ENCODE measurements at places on chromosomes 1 and 21.

- DNase-seq: no peak
Observed at GRCh38 chr1:213934649-213935048, 53.1 kb upstream of the PROX1 start.

- no peak for DNase-seq
Observed at GRCh38 chr1:24101796-24102586, 9.9 kb downstream of the MYOM3 start.

DNA sequence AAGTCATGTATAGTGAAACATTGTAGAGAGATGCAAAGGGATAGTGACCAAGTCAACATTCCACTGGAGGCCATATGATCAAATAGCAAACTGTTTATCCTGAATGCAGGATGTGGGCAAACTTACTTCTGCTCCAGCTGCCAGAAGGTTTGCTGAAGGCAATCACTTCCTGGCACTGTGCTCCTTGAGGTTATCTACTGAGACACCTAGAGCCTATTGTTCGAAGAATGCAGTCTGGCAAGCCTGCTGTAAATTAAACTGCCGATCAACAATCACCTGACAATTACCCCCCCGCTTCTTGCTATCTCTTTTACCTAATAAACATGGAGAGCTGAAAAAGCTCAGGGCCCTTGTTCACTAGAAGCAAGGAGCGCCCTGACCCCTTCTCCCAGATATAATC is 139.4 kb upstream of the B3GALT2 start:
- no peak for DNase-seq

DNA sequence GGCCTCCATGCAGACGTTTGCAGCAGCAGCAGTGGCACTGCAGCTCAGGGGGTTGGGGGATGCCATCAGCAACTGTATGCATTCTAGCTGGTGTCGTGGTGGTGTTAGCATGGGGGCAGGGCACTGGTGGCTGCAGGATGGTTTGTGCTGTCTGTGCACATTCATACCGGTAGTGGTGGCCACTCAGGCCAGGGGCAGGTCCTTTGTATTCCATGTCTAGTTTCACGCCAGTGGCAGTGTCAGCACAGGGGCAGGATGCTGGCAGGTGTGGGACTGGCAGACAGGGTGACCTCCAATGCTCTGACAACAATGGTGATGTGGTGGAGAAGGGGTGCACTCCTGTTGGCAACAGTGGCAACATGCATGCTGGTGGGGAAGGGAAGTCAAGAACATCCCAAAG is 194.2 kb upstream of the LRRC7 start:
- no peak for DNase-seq

GRCh38 chr1:168235937-168236336 is 10.1 kb downstream of the SFT2D2 start:
- no peak for DNase-seq

GRCh38 chr1:42947117-42947516 is 11.6 kb downstream of the SLC2A1 start:
- no peak for DNase-seq

GRCh38 chr1:235056937-235057336 is 71.7 kb downstream of the TOMM20 start:
- DNase-seq: no peak

GRCh38 chr1:45879885-45880598 is 76.6 kb downstream of the MAST2 start:
- no peak for DNase-seq

- DNase-seq: no peak
Observed at GRCh38 chr21:43988506-43989230, 23.4 kb upstream of the TRAPPC10 start.

- DNase-seq: no peak
Observed at GRCh38 chr1:53075206-53075605, 13.2 kb downstream of the PODN start.

GRCh38 chr1:100035214-100035613 is 65.4 kb downstream of the SLC35A3 start:
- no peak for DNase-seq

DNA sequence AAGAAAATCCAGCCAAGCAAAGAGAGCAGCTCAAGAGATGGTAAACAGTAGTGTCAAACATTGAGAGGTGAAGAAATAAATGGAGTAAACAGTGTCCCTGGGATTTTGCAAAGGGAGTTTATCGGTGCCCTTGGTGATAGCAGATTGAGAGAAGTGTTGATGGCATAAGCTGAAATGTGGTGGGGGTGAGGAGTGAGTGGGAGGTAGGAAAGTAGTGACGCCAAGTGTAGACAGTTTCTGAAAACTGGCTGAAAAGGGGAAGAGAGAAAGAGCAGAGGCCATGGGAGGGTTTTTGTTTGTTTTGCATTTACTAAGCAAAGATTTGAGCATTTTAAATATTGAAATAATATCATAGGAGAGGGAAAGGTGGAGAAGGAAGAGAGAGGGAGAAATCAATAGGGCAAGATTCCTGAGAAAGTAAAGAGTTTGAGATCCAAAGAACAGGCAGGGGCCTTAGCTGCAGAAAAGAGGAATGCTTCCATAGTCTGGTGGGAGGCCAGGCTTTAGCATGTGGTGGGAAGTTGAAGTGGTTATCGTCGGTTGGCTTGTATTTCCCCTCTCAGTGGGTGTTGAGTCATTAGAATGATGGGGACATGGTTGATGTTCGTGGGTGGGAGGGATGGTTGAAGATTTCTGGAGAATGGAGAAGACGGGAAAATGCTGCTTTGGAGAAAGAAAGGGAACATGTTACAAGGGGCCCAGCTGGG is 26.8 kb upstream of the RASAL2 start:
- no peak for DNase-seq

DNA sequence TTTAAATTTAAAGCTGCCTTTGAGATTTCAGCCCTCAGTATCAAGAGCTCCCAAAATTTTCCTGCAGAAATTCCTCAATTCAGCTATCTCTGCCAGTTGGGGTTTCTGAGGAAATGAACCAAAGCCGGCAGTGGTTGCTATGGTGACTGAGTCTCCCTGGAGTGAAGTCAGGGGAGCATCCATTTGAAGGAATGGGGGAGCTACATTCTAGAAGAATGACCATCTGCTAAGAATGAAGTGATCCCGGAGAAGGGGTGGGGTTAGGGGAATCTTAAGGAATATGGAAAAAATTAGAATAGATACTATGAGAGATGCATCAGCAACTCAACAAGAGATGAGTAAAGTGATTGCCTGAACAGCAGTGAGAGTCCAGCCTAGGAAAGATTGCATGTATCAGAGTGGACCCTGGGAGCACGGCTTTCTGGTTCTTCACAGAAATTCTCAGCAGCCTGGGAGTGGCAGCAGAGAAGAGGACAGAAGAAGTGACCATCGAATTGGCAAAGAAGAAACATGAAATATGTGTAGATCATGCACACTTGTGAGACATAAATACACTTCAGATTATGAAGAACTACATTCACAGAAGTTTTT is 94.7 kb downstream of the CHD1L start:
- no peak for DNase-seq

GRCh38 chr1:198942466-198942865 is 303.6 kb downstream of the PTPRC start:
- no peak for DNase-seq

- peak; percentile 20 for DNase-seq
Observed at GRCh38 chr1:55670331-55671082, 455.3 kb upstream of the USP24 start.

GRCh38 chr1:41515131-41515678 is 30.7 kb upstream of the EDN2 start:
- no peak for DNase-seq

DNA sequence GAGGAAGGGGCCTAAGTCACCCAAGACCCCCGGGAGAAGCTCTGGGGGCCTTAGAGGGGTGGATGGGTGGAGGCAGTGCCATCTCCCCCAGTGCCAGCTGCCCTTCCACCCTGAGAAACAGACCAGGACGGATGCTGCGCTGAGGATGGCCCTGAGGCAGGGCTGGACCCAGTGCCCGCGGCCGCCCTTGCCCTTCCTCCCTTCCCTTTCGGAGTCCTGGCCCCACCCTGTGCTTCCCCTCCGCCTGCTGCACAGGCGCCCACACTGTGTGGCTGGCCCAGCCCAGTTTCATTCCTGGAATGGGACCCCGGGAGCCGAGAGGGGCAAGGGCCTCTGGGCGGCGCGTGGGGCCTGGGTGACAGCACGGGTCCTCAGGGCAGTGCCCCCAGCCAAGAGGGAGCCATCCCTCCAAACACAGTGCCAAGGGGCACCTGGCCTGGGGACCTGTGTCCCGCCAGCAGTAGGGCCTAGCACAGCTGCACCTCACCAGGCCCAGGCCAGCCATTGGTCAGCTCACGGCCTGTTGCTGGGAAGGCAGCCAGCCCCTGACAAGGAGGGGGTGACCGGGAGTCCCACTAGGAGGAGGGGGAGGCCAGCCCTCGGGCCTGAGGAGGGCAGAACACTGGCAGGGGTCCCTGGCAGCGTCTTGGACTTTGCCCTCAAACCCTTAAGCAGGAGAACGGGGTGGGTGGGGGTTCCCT is 13.4 kb upstream of the SKI start:
- DNase-seq: no peak

- DNase-seq: no peak
Observed at GRCh38 chr1:243729956-243730355, 120.1 kb downstream of the AKT3 start.

- DNase-seq: no peak
Observed at GRCh38 chr1:1768249-1768992, 9.8 kb downstream of the NADK start.

- DNase-seq: peak; percentile 30
Observed at GRCh38 chr1:108199201-108199691, 897 bp downstream of the SLC25A24 start.

DNA sequence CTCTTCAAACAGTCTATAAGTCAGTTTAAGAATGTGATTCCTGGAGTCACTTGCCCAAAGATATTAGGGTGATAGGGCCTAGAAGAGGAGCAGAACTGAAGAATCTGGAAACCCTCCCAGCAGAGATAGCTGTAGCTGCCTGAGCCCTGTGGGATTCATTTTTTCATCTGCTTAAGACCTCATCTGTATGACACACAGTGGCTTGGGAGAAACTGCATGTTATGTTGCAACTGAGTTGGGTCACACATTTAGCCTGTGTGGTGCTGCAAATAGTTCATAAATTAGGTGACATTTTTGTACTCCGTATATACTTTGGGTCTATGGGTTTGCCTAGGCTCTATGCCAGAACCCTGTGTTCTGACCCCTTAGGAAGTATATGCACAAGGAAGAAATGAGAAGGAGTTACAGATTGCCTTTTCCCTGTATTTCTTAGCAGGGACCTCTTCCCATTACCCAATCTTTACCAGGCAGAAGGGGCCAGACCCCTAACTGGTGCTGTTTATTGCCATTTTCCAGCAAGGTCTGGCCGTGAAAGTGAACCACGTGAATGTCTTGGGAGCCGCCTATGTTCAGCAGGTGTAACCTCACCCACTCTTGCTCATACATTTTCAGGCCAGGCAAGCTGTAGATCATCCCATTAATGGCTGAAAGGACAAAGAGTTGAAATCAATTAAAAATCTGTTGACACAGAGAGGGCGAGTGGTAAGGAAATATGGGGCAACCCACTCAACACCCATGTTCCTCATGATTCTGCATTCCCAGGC is 41.9 kb upstream of the SLC19A2 start:
- DNase-seq: peak; percentile 32

GRCh38 chr1:219174460-219175211 is 958 bp downstream of the LYPLAL1 start:
- DNase-seq: peak; percentile 86

- DNase-seq: peak; percentile 24
Observed at GRCh38 chr1:107964336-107965109, 457 bp downstream of the VAV3 start.

GRCh38 chr1:31747304-31747703 is 16.8 kb downstream of the ADGRB2 start:
- no peak for DNase-seq

- DNase-seq: peak; percentile 51
Observed at GRCh38 chr1:234600418-234601281, 9.3 kb downstream of the IRF2BP2 start.

DNA sequence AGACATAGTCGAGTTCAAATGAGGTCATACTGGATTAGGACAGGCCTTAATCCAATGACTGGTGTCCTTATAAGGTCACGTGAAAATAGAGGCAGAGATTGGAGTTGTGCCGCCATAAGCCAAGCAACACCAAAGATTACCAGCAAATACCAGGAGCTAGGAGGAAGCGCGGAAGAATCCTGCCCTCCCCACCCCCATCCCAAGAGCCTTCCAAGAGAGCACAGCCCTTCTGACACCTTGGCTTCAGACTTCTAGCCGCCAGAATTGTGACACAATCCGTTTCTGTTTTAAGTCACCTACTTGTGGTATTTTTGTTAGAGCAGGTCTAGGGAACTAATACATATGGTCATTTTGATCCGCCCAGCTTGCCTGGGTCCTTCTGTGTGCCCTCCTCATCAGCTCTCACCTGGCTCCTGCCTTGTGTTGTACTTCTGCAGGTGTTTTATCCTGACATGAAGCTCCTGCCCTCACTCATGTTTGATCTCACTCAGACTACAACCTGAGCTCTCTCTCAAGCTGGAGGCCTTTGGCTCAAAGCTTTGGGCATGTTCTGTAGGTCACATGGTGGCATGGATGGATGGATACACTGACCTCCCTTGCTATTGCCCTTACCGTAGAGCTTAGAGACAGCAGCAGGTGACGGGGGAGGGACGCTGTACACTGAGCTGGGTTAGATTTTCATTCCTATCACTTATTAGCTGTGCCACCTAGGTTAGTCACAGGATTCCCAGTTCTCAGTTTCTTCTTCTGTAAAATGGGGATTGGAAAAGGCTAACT is 10.7 kb upstream of the NUAK2 start:
- no peak for DNase-seq

GRCh38 chr1:114310695-114311271 is 157.1 kb upstream of the SYT6 start:
- peak; percentile 22 for DNase-seq

- DNase-seq: peak; percentile 66
Observed at GRCh38 chr1:224864006-224864405, 65.5 kb upstream of the DNAH14 start.

GRCh38 chr1:91754816-91755580 is 131.0 kb downstream of the TGFBR3 start:
- DNase-seq: peak; percentile 91

GRCh38 chr1:22687191-22687590 is 23.4 kb upstream of the EPHB2 start:
- DNase-seq: no peak

DNA sequence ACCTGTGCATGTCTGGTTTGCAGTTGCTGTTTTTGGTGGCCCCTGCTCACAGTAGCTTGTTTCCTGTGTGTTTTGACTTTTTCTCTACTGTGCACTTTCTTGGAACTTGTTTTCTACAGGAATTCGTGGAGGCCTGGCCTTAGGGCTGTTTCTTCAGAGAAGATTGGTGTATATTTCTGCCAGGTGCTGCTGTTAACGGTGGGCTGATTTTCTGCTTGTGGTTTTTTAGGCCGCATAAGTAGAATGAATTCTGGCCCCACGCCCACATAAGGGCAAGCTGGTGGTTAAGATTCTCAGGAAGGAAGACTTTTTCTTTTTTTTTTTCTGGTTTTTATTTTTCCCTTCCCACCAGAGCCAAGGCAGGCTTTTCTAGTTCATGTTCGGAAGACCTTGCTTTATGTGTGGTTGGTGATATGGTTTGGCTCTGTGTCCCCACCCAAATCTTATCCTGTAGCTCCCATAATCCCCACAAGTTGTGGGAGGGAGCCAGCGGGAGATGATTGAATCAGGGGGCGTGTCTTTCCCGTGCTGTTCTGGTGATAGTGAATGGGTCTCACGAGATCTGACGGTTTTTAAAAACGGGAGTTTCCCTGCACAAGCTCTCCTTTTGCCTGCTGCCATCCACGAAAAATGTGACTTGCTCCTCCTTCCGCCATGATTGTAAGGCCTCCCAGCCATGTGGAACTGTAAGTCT is 71.5 kb upstream of the DISP3 start:
- DNase-seq: no peak

Data from fibroblast of villous mesenchyme (primary cell).